Stimulated activated CD8-positive, alpha-beta memory T cell treated with anti-CD3 and anti-CD28 coated beads, Interleukin-12 subunit alpha, Interleukin-12 subunit beta, amount 100 ng/mL, for 1 hour (primary cell): ENCODE measurements at places on chromosomes 5 and 9.

DNA sequence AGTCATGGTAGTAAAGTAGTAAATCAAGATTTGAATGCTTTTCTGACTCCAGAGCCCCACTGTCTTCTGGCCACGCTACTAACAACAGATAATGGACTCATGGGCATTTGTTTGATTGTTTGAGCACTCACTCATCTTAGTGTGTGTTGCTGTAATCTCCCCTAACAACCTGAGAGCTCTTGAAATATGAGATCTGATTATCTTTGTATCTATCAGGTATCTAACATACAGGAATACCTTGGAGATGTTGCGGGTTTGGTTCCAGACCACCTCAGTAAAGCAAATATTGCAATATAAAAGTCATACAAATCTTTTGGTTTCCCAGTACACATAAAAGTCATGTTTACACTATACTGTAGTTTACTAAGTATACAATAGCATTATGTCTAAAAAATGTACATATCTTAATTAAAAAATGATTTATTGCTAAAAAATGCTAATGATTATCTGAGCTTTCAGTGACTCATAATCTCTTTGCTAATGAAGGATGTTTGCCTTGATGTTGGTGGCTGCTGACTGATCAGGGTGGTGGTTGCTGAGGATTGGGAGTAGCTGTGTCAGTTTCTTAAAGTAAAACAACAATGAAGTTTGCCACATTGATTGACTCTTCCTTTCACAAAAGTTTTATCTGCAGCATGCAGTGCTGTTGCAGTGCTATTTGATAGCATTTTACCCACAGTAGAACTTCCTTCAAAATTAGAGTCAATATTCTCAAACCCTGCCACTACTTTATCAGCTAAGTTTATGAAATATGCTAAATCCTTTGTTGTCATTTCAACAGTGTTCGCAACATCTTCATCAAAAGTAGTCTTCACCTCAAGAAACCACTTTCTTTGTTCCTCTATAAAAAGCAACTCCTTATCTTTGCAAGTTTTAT lies 92.2 kb downstream of the ZNF462 start:
- DNase-seq, result no peak

DNA sequence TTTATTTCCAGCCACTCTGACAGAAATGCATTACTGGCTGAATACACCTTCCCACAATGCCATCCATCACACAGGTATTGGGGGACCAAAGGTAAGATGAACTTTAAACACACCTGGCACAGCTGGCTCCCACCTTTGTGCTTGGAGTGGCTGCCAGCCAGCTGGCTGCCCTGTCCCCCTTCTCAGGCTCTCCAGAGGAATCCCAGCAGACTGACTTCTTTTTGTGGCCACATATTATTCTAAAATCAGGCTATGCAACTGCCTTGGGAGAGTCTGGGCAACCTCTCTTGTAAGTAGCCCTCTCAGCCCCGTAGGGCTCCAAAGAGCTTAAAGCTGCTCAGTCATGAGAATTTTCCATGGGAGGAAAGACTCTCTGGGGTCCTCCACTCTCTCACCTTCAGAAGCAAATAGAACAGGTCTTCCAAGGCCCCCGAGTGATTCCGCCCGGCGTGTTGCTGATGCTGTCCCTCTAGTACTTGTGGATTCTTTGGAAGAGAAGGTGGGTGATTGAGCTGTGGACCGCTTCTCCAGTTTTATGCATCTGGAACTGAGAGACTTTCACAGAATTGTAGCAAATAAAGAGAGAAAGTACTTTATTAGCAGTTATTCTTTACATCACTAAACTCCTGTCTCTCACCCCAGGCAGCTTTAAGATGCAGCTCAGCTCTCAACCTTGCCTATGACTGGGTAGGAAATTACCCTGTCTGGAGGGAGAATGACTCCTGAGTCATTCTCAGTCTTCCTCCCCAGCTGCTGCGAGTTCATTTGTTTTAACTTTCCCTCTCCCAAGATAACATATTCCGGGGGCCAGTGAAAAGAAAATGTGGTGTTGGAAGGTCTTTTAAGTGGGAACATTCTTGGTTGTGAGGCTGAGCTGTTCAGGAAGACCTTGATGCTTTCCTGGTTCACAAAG lies 159.4 kb upstream of the PITX1 start:
- no peak for DNase-seq

GRCh38 chr9:95588724-95589588 lies 72.2 kb upstream of the PTCH1 start:
- DNase-seq, result no peak

- no peak for DNase-seq
These were observed 23.5 kb upstream of the GHR start for GRCh38 chr5:42399702-42400101.

DNA sequence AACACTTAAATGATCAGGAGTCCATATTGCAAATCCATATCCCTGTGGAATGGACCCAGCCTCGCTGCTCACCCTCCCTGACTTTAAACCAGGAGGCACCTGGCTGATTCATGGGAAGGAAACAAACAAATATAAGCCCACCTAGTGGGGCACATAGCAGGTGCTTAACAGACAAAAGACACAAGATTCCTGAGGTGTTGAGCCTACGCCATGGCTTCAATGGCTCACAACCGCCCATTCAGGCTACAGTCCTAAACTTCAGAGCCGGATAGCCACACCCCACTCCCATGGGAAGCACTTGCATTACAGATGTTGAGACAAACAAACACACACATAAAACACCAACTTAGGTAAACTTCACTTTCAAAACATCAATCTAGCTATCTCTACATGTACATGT lies 359.9 kb downstream of the ICE1 start:
- DNase-seq, result no peak

- no peak for DNase-seq
These were observed 291.9 kb downstream of the EDIL3 start for GRCh38 chr5:84092738-84093137.

- DNase-seq, result no peak
These were observed 3.9 kb downstream of the KYAT1 start for GRCh38 chr9:128877852-128878251.

GRCh38 chr9:22053178-22053577 lies 44.1 kb upstream of the CDKN2B start:
- DNase-seq, result no peak

GRCh38 chr9:114077162-114077837 lies 800 bp downstream of the AMBP start:
- no peak for DNase-seq

DNA sequence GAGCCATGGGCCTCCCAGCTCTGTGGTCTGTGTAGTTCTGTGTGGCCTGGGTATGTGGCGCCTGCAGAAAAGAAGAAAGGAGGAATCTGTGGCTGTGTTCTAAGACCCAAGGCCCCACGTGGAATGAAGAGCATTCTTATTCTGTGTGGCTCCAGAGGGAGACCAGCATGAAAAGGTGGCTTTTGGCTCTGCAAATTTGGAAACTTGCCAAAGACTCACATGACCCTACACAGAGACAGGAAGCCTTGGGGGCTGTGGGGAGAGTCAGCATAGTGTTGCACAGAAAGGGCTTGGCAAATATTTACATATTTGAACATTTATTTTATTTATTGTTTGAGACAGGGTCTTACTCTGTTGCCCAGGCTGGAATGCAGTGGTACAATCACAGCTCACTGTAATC lies 193.3 kb downstream of the TMEM38B start:
- no peak for DNase-seq

GRCh38 chr5:78903861-78904260 lies 81.2 kb downstream of the ARSB start:
- no peak for DNase-seq

DNA sequence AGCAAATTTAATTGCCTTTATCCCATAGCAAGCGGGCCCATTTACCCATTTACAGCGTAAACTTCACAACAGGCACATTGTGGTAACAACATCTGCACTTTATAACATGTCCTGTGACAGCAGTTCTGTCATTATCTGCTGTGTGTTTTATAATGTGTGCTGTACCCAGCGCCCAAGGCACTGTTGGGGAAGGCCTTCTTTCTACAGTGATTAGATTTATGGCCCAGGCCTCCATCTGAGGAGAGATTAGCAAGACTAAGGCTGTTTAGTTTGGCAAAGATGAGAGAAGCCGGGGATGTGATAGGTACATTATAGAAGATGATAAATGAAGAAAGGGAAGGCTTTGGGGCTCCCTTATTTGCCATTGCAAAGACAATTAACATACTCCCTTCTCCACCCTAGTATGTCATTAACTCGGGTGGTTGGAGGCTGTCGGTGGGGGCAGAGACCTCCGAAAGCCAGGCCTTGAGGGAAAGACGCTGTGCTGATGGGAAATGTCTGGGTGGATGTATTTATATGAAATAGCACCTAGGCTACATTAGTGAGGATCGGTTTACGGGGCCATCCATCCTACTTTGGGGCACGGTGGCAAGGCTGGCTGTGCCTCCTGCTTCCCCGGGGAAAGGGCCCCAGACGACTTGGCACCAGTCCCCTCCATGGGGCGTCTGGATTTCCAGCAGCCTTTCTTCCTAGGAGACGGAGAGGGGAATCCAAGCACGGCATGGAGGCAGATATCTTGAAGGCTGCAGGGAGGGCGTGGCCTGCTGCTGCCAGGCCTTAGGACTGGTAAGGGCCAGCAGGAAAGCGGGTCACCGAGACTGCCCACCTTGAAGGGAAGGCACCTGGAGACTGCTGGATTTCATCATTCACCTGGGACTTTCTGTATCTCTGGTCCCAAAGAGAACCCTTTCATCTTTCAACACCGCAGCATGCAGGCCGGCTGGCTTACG lies 64.3 kb upstream of the PTCH1 start:
- DNase-seq, result no peak

DNA sequence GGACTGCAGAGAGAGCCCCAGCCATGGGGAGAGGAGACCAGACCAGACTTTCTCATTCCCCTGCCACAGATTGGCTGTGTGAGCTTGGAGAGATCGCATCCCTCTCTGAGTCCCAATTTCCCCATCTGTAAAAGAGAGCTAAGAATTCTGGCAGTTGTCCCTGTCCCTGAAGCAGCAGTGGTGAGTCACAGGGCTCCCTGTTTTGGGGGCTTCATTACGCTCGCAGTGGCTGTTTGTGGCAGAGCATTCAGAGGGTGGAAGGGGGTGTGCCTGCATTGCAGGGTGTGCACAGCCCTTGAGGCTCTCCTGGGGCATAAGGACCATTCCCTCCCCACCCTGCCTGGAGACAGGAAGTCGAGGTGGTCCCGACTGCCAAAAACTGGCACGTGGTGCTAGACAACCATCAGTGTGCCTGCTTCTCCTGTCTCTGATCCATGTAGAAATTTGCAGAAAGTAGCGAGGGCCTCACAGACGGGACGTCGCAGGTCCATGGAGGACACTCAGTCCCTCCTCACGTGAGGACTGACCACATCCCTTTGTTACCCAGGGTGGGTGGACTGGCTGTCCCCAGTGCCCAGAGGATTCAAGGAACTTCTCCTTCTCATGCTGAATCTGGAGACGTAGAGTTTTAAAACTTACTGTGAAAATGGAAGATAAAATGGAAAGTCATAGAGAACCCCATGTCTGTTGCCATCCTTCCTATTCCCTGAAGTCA lies 35.3 kb downstream of the HRH2 start:
- DNase-seq, result no peak

- DNase-seq, result no peak
These were observed 166.7 kb downstream of the GAPVD1 start for GRCh38 chr9:125428060-125428901.

GRCh38 chr9:127942216-127943010 lies 4.8 kb upstream of the DPM2 start:
- DNase-seq, result no peak

- no peak for DNase-seq
These were observed 25.6 kb downstream of the STK10 start for GRCh38 chr5:172162323-172162986.

- no peak for DNase-seq
These were observed 317.9 kb upstream of the ITGA1 start for GRCh38 chr5:52469835-52470234.

- DNase-seq, result no peak
These were observed 24.8 kb upstream of the ERAP2 start for GRCh38 chr5:96851312-96852062.

DNA sequence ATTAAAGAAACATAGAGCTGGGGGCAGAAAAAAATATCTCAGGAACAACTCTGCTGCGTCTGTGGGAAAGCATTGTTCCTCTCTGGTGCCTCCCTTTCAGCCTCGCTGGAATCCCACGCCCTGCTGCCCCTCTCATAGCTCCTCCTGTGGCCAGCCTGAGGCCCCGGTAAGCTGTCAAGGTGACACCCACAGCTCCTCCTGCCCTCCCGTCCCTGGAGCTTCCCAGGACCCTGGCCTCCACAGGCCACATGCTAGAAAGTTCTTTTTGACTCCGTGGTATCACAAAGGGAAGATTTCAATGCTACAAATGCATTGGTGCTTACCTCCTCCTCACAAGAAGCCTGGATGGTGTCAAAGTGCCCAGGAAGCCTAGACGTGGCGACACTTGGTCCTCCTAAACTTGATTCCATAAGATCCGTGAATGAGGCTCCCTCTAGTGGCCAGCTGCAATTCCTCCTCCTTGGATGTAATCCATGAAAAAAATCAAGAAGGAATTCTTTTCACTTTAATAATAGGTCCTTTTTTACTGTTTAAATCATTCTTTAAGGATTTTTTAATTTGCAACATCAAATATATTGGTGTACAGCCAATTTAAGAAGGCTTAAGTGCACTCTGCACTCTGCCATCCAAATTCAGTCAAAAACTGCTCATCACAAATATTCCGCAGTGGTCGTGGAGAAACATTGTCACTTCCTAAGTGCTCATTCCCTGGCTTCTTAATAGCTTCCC lies 104.9 kb downstream of the CFAP90 start:
- DNase-seq, result no peak

DNA sequence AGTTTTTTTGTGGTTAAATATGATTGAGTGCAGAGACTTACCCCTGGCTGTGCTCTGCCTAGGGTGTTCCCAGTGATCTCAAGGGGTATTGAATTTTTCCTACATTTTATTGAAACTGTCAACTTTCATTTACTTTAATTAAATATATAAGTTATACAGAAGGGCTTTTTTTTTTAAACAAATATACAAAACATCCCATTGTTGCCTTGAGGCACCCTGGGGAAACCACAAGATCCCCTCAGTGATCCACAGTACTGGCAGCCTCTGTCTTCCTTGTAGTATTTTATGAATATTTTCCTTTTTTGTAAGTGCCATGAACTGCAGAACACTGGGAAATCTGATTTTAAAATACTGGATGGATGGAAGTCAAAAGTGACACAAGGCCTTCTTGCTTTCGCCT lies 123.7 kb downstream of the TLE1 start:
- no peak for DNase-seq

DNA sequence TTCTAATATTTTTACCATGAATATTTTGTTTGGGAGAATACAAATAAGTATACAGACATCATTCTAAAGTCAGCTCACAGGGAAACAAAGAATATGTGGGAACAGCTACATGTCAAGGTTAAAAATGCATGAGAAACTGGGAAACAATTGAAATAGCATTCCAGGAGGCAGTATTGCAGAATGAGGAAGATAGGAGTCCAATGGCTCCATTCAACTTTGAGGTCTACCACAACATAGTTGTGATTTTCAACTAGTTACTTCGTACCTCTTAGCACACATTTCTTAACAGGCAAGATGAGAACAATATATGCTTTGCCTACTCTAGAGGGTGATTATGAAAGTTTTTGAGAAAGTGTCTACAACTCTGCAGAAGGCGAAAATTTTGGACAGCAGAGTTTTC lies 35.2 kb upstream of the CAST start:
- DNase-seq, result no peak

GRCh38 chr9:108816037-108816436 lies 39.7 kb downstream of the ACTL7B start:
- DNase-seq, result no peak
